NCI-H2171 treated with DMSO at 0.1 percent for 48 hours (cell line): ENCODE measurements at places on chromosomes 12 and 14.

- no peak for DNase-seq
Observed at GRCh38 chr12:121300083-121300819, 3.7 kb upstream of the CAMKK2 start.

DNA sequence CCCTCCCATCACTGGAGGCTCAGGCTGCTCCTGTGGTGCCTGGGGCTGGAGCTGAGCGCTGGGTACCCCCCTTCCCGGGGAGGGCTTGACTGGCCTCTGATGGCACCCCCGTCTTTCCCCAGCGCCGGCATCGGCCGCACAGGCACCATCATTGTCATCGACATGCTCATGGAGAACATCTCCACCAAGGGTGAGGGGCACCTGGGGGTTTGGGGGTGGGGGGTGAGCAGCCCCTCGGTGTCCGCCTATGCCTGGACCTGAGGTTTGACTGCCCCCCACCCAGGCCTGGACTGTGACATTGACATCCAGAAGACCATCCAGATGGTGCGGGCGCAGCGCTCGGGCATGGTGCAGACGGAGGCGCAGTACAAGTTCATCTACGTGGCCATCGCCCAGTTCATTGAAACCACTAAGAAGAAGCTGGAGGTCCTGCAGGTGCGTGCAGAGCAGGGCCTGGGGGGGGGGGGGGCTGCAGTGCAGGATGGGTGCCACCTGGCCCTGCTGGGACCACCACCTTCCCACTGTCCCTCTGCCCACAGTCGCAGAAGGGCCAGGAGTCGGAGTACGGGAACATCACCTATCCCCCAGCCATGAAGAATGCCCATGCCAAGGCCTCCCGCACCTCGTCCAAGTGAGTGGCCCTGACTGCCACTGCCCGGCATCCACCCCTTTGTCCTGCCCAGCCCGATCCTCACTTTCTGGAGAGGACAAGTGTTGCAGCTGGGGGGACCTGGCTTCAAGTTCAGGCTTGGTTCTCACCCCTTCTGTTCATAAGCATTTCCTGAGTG, 8.8 kb downstream of the PTPN6 start:
- no peak for DNase-seq

DNA sequence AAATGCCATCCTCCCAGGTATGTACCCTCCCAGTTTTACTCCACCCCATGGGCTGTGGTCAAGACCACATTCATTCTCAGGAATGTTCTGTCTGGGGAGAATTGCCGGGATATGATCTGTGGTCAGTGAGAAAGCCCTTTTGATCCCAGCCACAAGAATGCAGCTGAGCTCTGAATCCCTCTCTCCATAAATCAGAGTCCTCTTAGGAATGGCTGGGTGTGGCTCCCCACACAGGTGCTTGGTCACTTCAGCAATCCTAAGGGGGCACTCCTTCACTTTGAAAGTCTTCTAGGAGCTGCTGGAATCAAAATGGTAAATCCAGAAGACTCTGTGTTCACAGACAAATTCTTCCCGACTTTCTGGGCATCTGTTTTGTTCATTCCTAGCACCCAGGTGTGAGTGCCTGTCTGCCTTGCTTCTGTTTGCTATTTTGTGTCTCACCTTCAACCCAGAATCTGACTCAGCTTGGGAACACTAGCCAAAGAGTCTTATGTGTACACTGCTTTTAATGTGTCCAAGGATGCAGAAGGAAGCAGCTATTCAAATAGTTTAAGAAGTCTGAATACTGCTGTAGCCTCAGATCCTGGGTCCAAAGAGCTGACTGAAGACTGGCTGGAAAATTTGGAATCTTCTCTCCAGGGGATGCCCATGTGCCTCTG, 144.6 kb upstream of the CDKN3 start:
- DNase-seq = no peak

- peak; percentile 98 for DNase-seq
Observed at GRCh38 chr12:990661-991349, at the start of gene ERC1. ERC1 (plus strand) TSS chr12:991223; CDS start chr12:1027904, 36,681 bp downstream.

- DNase-seq = no peak
Observed at GRCh38 chr12:87597114-87597513, 432.1 kb downstream of the C12orf50 start.

DNA sequence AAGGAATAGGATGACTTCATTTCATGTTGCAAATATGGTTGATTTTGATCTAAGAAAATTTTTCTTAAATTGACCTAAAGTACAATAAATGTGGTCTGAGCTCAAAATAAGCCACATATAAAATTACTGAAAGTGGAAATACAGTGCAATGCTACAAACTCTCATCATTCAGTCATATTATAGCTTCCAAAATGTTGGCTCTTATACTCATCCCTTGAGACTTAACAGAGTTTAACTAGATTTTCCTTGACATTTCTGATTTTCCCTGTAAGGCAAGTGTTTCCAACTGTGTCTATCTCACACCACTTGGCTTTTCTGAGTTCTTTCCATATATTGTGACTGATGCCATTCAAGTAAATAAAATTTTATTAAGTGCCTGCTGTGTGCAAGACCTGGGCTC, 123.7 kb upstream of the NTF3 start:
- no peak for DNase-seq

GRCh38 chr12:18472806-18473205, 211.5 kb downstream of the PIK3C2G start:
- DNase-seq = no peak

GRCh38 chr12:26302776-26303175, 107.4 kb downstream of the SSPN start:
- DNase-seq = no peak

DNA sequence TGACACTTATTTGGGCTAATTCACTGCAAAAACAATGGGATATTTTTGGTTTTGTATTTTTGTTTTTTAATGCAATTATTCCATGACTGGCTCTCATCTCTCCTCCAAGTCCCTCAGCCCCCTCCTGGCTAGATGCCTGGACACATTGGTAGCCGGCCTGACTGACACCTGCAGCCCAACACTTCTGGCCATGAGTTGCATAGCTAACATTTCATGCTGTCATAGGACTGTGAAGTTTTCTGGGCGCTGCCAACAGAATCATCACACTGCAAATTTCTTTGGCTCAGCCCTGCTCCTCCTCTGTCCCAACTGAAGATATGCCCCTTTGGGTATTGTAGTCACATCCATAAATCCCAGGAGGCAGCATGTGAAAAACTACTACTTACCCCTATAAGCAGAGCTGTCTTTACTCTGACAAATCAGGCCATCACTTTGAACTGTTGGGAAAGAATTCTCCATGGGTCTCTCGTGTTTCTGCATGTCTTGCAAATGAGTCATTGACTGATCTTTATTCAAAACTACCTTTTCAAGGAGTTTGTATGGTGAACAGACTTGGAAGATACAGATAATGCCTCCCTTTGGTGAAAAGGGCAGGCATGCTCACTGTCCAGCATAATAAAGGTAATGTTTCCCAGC, 126.7 kb upstream of the LGR5 start:
- no peak for DNase-seq

DNA sequence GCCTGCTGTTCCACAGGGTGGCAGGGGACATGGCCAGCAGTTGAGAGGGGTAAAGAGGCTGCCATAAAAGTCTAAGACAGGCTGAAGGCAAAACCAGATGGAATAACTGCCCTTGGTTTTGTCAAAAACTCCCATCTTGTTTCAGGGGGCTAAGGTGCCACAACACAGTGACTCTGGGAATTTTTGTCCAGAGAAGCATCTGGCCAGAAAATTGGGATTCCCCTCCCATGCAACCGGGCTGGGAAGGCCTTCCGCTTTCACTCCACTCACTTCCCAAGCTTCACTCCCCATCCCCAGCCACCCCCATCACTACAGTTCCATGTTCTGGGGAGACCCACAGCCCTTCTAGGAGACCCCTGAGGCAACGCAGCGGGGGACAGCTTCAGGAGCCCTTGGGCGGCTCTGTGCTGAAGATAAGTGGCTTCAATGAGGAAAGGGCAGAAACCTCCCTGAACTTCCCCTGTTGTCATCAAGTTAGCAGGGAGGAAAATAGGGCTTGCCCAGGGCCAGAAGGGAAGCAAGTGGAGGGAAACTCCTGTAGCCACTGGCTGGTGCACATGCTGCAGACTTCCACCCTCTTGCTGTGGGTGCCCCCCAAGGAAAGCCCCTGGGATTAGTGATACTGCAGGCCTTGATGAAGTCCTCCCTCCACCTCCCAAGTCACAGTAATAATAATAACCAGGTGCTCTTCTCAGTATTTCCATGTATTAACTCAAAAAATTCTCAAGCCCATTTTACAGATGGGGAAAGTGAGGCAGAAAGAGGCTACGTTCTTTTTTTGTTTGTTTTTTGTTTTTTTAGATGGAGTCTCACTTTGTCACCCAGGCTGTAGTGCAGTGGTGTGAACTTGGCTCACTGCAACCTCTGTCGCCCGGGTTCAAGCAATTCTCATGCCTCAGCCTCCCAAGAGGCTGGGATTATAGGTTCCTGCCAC, 6.0 kb downstream of the TMEM229B start:
- DNase-seq = no peak

- no peak for DNase-seq
Observed at GRCh38 chr12:42187799-42188198, 43.1 kb upstream of the GXYLT1 start.

- no peak for DNase-seq
Observed at GRCh38 chr12:105384916-105385535, 54.5 kb downstream of the C12orf75 start.

DNA sequence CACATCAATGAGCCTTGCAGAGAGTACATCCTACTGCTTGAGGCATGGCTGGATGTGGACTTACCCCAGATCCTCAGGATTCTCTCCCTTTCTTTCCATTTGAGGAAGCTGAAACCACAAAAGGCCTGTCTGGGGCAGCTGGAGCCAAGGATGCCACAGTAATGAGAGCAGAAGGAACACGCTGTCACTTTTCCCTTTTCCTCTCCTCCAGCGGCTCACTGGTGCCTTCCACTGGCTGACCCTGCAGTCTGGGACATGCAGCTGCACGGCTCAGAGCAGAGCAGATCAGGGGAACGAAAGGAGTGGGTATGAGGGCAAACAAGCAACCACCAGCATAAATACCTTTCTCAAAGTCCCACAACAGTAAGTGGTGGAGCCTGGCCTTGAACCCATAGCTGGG, 78.2 kb downstream of the GAS2L3 start:
- no peak for DNase-seq

GRCh38 chr14:71070169-71070568, 162.9 kb downstream of the PCNX1 start:
- no peak for DNase-seq

GRCh38 chr12:16421806-16422205, 74.4 kb downstream of the MGST1 start:
- DNase-seq = no peak

- DNase-seq = no peak
Observed at GRCh38 chr12:55703901-55704761, 3.6 kb downstream of the ITGA7 start.

DNA sequence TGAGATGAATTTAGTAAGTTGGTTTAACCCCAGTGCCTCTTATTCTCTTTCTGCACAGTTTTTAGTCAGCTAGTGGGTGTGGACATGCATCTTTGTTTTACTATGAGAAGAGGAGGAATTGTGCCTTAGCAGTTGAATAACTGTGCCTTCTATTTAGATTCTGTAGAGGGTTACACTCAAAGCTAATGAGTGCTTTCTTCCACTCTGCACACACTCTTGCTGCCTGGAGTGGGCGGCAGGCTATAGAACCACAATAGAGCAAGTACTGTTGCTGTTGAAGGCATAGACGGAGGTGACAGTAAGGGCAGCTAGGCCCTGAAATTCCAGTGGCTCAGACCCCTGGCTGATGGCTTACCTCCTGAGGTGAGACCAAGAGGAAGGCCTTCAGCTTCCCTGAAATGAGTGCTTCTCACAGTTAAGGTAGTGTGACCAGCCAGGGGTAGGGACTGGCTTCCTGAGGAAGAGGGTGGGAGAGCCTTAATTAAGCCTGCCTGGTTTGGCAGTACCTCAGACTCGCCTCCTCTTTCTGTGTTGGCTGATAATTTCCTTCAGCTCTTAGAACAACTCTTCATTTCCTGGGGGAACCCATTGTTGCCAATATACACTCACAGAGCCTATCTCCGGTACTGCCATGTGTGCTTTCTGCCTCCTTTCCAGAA, 24.7 kb downstream of the SUSD6 start:
- DNase-seq = no peak

DNA sequence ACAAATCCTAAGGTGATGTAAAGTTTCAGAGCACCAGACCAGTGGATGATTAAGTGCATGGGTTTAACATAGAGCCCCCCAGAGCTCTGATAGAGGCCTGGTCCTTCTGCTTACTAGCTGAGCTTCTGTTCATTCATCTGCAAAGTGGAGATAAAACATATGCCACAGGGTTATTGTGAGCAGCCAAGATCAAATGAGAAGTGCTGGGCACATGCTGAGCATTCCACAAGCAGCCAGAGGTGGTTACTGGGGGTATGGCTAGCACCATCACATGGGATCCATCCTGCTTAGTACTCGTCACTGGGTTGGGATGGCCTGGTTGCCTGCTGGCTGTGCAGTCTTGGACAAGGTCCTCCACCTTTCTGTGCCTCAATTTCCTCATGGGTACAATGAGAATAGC, 18.0 kb upstream of the SMUG1 start:
- peak; percentile 56 for DNase-seq

DNA sequence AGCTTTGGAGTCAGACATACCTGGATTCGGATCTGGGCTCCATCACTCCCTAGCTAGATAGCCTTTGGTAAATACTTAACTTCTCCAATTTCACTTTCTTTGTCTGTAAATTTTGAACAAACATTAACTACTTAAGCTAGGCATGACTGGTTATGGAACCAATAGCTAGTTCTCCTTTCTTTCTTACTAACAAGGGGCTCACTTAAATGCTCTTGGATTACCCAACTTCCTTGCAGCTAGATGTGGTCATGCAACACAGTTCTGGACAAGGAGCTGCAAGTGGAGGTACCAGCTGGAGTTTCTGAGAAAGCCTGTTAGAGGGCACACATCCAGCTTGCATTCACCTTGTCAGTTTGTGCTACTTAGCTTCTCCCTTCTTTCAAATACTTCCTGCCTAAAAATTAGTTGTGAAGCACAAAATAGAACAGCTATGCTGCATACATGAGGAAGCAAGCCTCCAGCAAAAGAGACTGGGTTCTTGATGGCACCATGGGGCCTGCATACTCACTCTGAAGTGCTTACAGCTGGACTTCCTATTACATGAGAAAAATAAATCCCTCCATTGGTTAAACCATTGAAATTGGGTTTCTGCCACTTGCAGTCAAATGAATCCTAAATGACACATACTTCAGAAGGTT, 210.1 kb upstream of the EEA1 start:
- no peak for DNase-seq

- no peak for DNase-seq
Observed at GRCh38 chr12:24679126-24679525, 269.8 kb downstream of the BCAT1 start.

DNA sequence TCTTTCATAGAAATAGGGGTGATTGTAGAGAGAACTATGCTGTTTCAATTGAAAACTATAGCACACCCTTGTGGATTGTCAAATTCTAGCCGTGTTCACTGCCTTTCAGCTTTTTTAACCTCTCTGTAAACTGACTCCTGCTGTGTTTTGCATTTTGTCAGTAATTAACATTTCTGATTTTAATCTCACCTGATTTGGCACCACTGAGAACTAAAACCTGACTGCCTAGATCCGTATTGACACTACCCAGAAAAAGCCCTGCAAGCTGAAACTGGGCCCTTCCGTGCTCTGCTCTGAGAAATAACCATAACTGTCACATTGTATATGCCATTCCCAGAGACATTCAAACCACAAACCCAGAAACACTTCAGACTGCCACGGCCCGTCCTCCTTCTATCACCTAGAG, 26.6 kb upstream of the ETV6 start:
- DNase-seq = no peak

GRCh38 chr12:131564845-131565244, 146.0 kb upstream of the SFSWAP start:
- peak; percentile 77 for DNase-seq

GRCh38 chr14:53946404-53947093, 10.1 kb downstream of the BMP4 start:
- no peak for DNase-seq
